CD4-positive, alpha-beta T cell (primary cell): ENCODE measurements at places on chromosomes 2 and 18. TPM values are rescaled to one million over a fixed set of nuclear protein-coding genes. Genes with fewer than 3 reads are reported as not detected.

GAREM2 gene
- 7.3 TPM for total RNA-seq

NOSTRIN gene
- total RNA-seq = 0.92 TPM

CEP192 gene
- total RNA-seq = 23.4 TPM

G6PC2 gene
- total RNA-seq = not detected

LYG2 gene
- not detected for total RNA-seq

MBOAT2 gene
- 1.9 TPM for total RNA-seq

RTP5 gene
- 0.30 TPM for total RNA-seq

GRCh38 chr2:223621901-223622300, 19.7 kb upstream of the SCG2 start:
- no peak overlapping the region for H3K4me3 ChIP-seq
- H3K27me3 ChIP-seq = peaks cover 7% of the 10 kb centered on the region
- no peak for DNase-seq
- H3K36me3 ChIP-seq = no peaks in the 10 kb centered on the region
- H3K27ac ChIP-seq = no peak overlapping the region

- H3K4me1 ChIP-seq = no peaks in the 10 kb centered on the region
- H3K36me3 ChIP-seq = no peaks in the 10 kb centered on the region
- no peak overlapping the region for H3K4me3 ChIP-seq
- no peak for DNase-seq
- no peak overlapping the region for H3K27ac ChIP-seq
- H3K27me3 ChIP-seq = no peaks in the 10 kb centered on the region
Measured at GRCh38 chr2:162462911-162463310, 119.0 kb downstream of the GCA start.

GRCh38 chr2:163119966-163120365, 281.4 kb upstream of the KCNH7 start:
- no peaks in the 10 kb centered on the region for H3K4me1 ChIP-seq
- H3K4me3 ChIP-seq = no peak overlapping the region
- no peak for DNase-seq
- no peaks in the 10 kb centered on the region for H3K27me3 ChIP-seq
- H3K36me3 ChIP-seq = no peaks in the 10 kb centered on the region
- no peak overlapping the region for H3K27ac ChIP-seq

GRCh38 chr2:221070106-221070505, 502.0 kb downstream of the EPHA4 start:
- H3K36me3 ChIP-seq = no peaks in the 10 kb centered on the region
- H3K4me1 ChIP-seq = no peaks in the 10 kb centered on the region
- H3K4me3 ChIP-seq = no peak overlapping the region
- H3K27me3 ChIP-seq = no peaks in the 10 kb centered on the region
- no peak for DNase-seq

GRCh38 chr2:54629390-54629789, 94.1 kb upstream of the EML6 start:
- H3K4me3 ChIP-seq = no peak overlapping the region
- H3K27me3 ChIP-seq = no peaks in the 10 kb centered on the region
- peaks cover 4% of the 10 kb centered on the region for H3K4me1 ChIP-seq
- DNase-seq = no peak
- H3K27ac ChIP-seq = no peak overlapping the region

DNA sequence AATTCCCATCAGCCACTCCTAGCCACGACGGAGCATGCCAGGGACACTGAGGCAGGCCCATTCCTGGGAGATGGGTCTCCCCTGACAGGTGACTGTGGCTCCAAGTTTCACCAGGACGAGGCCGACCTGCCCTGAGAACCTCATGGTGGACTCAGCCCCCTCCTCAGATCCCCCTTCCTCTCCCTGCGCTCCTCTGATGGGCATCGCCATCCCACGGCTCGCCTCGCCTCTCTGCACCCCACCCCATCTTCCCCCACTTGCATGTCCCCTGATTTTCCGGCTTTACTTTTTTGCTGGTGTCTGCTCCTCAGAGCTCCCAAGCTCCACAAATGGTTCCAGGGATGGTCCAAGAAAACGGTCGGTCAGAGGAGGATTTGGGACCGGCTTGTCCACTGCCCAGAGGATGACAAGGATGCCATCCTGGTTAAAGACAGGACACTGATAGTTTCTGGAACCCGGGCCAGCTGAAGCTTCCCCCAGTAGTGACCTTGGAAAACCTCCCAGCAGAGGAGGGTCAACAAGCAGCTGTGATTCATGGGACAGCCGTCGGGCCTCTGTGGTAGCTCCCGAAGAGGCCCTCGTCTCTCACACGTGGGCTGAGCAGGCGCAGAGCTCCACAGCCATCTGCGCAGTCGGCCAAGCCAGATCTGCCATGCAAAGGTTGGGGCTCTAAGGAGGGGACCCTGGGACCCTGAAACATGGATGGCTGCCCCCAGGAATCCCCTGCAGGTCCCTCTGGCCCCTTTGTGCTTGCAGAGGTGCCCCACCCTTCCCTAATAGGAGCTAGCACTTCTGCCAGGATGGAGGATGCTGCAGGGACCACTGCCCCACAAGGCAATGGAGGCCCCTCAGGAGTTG, 87.8 kb upstream of the SLC66A3 start:
- H3K27me3 ChIP-seq = peaks cover 4% of the 10 kb centered on the region
- H3K4me3 ChIP-seq = no peak overlapping the region
- DNase-seq = no peak
- H3K4me1 ChIP-seq = no peaks in the 10 kb centered on the region
- H3K27ac ChIP-seq = no peak overlapping the region
